MV-4-11 (cell line): ENCODE measurements at places on chromosomes 2 and 18.

DNA sequence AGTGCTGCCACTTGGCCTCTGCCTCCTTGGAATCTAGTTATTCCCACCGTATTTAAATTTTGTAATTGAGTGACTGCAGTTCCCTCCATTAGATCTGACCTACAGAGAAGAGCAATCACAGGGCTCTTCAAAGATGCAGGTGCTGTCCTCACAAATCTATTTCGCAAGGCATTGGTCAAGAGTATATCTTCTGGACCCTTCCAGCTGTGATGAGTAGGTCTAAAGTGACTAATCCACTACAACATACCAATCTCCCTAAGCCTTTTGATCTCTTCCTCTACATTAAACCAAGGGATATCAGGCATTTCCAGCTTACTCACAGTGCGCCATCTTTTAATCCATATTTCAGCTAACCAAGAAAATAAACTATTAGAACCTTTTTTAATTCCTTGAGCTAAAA is 65.1 kb upstream of the COL3A1 start:
- no peak for DNase-seq

- no peak for DNase-seq
These were observed 106.8 kb downstream of the RTP5 start for GRCh38 chr2:241976296-241976695.

DNA sequence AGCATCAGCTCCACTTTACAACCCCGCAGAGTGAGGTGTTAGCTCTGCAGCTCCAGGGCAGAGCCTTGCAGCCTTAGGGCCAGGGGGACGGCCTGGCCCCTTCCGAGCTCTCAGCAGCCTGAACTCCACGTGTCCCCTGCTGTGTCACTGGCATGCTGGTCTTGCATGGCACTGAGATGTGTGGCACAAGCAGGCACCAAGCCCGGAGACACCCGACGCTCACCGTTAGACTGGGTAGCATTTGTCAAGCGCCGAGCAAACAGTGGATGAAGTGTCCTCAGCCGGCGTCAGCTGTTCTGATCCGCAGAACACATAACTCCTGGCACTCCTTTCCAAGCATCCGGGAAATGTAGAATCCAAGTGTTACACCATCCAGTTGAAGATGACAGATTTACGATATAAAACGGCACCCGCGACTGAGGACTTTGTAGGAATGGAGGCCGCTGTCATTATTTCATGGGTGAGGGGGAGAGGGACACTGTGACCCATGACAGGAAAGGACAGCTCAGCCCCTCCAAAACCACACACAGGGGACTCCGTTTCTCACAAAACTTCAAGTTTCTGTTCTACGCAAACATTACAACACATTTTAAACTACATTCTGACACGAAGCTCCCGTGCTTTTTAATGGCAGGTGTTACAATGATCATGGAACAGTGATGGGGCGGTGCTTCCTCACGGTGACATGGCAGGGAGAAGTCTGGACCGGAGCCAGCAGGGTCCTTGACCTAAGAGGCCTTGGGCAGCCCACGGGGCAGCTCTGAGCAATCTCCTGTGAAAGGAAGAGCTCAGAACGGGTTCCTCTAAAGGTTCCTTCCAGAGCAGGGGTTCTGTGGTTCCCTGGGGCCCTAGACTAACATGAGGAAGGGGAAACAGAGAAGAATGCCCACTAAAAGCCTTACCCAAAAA is 89.4 kb downstream of the HDAC4 start:
- no peak for DNase-seq

DNA sequence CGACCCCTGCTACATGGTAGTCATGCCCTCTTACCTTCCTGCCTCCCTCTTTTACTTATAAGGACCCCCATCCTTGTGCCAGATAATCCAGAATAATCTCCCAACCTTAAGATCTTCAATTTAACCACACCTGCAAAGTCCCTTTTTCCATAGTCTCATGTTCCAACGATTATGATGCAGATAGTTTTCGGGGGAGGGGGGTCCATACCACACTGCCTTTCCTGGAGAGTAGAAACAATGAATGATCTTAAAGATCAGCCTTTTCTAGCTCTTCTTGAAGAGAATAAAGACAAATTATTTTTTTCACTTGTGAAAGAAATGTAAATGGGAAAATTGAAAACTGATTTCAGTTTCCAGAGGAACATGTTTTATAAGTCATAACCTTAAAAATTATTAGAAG is 4.3 kb upstream of the FAM98A start:
- no peak for DNase-seq

DNA sequence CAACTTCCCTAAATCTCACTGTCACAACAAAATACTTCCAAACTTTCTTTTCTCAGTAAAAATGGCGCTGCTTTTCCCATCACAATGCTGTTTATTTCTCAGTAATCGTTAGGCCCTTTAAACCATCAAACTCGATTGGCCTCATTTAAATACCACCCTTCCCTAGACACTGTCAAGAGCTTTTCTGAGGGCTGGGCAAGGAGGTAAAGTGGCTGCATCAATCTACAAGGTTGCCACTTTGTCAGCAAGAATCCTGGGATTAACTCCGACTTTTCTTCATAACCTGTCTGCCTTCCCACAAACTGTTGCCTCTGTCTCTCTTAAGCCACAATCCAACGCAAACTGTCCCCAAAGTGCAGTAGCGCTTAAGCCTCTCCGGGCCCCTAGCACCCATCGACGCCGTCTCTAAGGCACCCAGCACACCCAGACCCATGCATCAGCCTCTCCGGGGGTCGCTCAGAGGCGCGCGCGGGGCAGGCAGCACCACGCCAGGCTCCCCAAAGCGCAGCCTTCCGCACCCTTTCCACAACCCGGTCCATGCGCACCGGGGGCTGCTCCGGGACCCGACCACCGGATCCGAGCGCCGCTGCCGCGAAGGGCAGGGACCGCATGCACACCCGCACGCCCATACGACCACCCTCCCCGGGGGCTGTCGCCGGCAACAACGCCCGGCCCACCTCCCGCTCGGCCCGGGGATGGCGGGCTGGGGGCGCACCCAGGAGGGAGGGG is 683 bp downstream of the MBOAT2 start:
- DNase-seq = no peak

DNA sequence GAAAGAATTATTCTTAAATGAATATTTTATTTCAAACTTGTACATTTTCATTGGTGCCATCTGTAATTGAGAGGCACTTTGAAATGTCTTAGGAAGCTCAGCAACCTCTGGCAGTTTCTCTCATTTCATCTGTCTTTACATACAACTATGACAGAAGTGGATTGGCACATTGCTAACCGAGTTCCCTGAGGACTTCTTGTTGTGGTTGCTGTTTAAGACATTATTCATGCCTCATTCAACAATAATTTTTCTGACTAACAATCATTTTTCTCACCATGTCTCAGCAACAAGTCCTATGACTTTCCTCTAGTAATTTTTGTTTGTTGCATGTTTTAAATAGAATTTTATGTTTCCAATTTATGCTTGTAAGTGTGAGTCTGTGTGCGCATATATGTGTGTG is 284.0 kb upstream of the CWC22 start:
- no peak for DNase-seq

DNA sequence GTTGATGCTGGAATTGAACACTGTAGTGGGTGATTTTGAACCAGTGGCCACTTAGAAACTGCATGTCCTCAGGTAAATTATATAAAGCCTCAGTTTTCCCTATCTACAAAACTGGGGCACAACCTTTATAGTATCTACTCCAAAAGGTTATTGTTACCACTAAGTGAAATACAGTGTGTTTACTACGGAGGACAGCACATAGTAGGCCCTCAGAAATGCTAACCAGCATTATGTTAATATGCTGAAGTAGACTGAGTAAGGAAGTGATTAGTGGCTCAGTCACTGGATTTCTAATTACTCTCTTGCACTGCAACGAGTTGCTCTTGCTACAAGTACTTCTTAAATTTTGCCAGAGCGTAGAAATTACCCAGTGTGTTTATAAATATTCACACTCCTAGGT is 139.5 kb downstream of the HAUS1 start:
- DNase-seq = no peak

DNA sequence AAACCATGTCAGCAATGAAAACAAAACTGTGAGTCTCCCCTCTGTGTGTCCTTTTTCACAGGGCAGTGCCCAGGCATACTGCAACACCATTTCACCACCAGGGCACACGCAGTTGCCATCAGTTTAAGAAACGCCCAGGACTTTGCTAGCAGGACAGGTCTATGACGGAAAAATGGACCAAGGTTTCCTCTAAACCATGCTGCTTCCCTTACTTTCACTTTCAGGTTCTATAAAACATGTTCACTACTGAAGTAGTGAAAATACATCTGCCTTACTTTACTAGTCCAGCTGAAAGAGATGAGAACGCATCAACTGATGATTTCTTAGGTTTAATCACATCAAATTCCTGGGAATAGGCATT is 110.5 kb downstream of the TCF4 start:
- peak; percentile 38 for DNase-seq

GRCh38 chr18:69590150-69590549 is 189.5 kb downstream of the DOK6 start:
- DNase-seq = no peak

- no peak for DNase-seq
These were observed 2.3 kb downstream of the INPP5D start for GRCh38 chr2:233062451-233062850.

GRCh38 chr2:181430406-181431118 is 26.6 kb upstream of the ITGA4 start:
- peak; percentile 87 for DNase-seq

DNA sequence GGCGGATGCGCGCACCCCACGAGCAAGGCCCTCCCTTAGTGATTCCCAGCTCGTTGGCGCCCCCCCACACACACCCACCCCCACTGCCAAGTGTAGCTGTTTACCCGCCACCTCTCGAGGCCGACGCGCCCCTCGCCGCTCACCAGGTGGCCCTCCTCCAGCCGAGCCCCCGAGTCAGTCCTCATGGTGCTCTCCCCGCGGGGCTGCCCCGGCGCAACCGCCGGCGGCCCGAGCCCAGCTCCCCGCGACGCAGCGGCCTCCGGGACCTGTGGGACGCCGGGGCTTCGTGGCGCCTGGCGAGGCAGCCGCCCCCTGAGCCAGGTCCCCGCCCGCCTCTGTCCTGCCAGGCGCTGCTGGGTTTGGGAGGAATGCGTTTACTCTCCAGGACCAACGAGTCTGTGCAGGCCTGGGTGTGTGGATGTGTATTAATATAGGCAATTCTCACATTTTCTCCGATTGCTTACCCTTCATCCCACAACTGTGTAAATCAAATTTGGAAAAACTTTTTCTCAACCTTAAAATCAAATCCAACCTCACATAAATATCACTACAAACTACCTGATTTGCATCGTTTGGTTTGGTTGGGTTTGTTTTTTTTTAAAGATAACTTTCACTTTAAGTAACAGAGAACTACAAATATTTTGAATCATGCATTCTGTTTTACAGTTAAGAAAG is at the start of gene TMEM237:
Gene TMEM237 (minus strand): TSS at position 288 of the 675 bp plus-strand sequence. CDS start 103 bp downstream, at position 185.
- DNase-seq = no peak

GRCh38 chr2:85755122-85756027 is 1.6 kb downstream of the ATOH8 start:
- DNase-seq = no peak

DNA sequence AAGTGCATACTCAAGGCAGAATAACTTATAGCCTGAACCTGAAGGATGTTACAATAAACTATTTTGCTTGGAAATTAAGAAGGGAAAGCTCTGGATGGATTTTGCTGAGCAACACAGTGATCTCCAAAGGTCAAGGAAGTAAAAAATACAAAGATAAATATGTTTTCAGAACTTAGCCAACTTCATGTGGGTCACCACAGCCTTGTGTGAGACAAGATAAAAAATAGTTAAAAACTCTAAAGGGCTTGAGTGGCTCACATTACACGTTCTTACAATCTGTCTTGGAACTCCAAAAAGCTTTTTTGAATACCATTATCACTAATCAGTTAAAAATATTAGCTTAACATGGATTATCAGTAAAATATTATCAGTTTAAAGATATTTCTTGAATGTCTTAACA is 28.9 kb upstream of the MTX2 start:
- DNase-seq = no peak

DNA sequence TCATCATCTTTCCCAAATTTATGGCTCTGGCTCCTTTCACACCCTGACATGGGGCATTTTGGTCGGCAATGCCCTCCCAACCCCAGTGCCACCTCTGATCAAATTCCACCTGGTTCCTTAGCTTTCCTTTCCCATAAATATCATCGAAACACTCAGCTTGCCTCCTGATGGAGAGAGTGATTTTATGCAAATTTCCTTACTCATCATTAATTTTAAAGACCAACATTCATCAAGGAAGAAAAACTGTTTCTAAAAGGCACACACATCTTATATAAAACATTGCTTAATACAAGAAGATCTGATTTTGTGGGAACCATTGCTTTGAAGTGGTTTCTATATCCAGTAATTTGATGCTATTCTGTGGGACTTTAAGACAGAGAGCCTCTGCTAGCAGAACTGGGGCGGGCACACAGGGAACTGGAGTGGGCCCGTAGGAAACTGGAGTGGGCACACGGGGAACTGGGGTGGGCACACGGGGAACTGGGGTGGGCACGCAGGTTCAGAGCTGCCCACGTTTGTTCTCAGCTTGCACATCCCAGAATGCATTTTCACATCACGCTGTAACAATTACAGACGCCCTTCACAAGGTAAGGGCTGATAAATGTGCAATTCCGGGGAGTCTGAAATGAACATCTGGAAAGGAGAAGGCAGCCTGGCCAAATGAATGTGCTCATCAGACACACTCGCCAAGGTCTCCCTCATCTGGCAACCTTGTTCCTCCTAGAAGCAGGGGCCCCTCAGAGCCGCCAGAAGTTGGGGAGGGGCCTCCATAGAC is 174.2 kb downstream of the RTP5 start:
- no peak for DNase-seq

GRCh38 chr2:203817147-203817546 is 50.4 kb upstream of the CTLA4 start:
- DNase-seq = no peak

DNA sequence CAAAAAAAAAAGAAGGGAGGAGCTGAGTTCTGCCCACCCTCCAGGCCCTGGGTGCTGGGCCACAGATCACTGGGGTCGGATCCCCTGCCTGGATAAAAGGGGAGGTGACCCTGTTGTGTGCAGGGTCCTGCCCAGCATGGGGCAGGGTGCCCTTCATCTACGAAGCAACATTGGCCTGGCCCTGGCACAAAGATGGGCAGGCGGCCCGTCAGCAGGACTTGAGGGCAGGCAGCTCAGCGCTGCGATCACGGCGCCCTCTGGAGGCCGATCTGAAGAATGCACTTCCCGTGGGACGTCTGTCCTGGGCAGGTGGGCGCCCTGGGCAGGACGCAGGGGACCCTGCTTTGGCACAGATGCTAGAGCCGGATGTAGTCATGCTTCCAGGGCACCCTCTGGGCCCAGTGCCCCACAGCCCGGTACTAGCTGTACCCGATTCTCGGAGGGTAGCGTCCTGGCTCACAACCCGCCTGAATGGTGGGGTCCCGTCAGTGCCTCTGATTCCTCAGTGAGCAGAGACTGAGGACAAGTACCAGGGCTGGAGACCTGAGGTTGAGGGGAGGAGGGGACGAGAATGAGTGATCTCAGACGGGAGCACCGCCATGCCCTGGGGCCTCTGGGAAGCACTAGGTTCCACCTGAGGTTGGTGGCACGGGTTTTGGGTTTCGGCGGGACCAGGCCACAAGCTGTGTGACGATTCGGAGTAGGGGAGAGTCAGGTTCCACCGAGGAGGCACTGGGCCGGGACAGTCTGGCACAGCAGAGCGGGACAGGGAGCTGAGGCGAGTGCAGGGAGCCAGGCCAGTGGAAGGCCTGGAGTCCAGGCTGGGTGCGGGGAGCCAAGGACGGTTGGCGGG is 18.0 kb downstream of the ARID5A start:
- peak; percentile 16 for DNase-seq
